Stromal cell of bone marrow (primary cell): ENCODE measurements at places on chromosomes 6 and 20.

- no peak for DNase-seq
Observed at GRCh38 chr20:35680452-35681183, 15.9 kb upstream of the CPNE1 start.

- no peak for DNase-seq
Observed at GRCh38 chr20:18637224-18637623, 49.4 kb downstream of the DTD1 start.

GRCh38 chr6:15673666-15674065 is 10.8 kb upstream of the DTNBP1 start:
- no peak for DNase-seq

DNA sequence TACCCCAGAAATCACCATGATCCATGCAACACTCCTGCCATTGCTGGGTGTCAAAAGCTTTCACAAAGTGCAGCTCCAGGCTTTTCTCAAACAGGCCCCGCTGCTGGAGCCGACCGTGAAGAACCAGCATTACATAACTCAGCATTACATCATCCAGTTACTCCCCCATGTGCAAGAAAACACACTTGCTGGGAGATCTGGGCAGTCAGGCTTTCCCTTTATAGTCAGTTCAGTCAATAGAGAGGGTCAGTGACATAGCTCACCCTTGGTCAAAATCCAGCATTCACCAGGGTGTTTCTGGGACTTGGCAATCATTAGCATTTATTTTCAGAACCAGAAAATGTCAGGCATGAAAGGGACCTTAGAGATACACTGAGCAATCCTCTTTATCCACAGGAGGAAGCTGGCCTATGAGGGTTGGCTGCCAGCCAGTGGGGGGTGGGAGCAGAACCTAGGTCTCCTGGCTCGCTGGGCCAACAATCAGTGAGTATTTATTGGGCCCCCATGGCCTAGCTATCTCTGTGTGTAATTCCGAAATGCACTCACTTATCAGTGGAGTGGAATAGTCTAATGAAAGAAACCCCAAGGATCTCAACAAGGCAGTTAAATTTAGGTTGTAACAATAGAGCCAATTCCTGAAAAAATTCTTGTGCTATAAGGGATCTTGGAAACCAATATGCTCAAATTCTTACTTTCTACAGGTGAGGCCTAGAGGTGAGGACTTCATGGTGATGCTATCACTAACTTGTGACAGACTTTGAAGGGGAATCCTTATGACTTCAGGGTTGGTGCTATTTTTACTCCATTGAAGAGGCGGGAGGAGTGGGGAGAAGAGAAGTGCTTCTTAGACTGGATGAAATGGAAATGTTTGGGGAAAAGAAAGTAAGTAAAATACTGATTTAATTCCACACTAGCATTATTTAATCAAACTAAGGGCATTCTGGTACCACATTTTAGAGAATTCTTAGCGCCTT is 54.6 kb downstream of the LYRM4 start:
- DNase-seq: peak; percentile 52

DNA sequence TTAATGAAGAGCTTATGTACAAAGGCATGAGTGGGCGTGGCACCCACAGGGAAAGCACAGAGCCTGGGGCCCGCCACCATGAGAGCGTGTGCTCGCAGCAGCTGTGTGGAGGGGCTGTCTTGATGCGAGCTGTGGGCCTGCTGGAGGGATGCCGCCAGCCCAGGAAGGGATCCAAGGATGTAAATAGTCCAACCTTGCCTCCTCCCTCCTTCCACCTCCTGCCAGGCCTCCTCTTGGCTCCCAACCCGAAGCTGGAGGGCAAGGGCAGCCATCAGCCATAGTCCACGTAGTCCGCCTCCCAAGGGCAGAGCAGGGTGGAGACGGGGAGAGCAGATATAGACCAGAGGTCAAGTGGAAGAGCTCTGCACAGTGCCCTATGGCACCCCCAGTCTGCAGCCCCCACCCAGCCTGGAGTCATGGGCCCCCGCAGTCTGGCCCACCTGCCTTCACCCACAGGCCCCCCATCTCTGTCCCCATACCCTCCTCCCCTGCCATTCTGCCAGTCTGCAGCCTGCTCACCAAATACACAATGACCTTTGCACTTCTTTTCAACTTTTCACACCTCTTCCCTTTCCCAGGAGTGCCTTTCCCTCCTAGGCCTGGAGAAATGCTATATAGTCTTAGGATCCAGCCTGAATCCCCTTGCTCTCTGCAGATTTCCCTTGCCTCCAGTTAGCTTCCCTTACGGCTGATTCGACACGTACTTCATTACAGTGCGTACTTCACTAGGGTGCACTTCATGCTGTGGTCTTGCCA is 77.1 kb downstream of the SHLD1 start:
- no peak for DNase-seq

DNA sequence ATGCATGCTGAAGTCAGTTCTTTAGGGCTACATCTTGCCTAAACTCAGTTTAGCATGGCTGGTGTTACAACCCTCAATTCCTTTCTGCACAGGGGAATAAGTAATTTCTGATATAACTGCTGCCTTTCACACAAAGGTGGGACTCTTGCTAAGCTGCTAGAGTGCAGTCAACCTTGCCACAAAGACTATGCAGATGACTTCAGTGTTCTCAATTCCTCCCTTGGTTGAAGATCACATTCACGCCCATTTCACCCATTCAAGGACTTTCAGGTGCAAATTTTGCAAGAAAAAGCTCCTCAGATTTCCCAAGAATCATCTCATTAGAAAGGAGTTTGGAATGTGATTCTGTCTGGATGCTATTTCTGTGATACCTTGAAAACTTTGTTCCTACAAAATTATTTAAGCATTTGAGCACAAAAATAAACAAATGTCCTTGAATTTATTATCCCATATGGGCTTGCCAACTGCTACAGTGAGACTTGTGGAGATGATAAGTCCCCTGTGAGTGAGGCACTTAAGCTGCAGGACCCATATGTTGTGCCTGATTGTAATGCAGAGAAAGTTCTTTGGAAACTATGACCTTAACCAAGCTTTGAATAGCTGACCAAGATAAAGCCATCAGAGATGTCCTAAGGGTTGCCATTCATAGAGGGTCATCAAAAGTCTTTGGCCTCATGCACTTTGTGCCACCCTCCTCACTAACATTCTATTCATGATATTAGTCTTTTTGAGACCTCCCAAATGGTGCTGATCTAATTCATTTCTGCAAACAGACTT is 111.8 kb downstream of the PLCB4 start:
- DNase-seq: no peak

DNA sequence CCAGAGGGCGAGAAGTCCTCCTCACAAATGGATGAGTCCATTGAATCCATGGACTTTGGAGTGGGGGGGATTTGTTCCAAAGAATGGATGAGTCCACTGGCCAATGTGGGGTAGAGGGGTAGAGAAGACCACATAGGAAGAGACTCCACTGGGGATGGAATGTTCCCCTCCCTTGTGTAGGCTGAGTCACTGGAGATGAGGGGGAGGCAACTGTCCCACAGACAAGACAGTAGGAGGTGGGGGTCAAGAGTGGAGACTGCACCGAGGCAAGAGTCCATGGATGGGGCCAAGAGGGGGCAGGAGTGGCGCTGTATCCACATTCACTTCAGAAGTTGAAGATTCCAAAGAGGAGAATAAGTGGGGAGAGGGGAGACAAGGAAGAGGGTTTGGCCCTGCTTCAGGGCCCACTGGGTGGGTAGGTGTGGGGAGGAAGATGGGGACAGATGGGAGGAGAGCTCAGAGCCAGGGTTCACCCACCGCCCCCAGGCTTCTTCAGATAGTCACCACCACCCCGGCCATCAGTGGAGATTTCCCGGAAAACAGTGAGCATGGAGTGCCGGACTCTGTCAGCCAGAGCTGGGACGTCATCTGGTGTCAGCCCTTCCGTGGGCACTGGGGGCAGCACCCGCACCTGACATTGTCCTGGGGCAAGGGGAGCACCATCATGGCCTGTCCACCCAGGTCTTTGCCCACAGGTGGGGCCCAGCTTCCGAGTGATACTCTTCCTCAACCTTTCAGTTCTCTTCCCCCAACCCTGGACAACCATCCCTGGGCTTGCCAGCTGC is 4.6 kb downstream of the EGFL8 start:
- DNase-seq: no peak

- DNase-seq: no peak
Observed at GRCh38 chr20:50819349-50819748, 24.5 kb downstream of the BCAS4 start.

- DNase-seq: no peak
Observed at GRCh38 chr20:20251317-20251716, 116.6 kb upstream of the INSM1 start.

DNA sequence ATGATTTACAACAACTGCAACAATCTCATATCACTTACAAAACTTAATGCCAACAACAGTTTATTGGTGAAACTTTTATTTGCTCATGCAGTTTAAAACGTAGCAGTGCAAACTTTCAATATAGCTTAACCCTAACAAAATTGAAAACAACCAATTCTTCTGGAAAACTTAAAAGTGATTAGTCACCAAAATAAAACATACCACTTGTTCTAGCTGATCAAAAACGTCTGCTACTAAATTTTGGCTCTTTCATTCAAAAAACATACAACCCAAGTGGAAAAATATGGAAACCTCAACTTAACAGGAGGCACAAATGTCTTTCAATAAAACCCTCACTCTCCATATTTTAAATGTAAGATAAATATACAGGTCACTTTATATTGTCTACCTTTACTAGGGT is 39.6 kb downstream of the COL12A1 start:
- no peak for DNase-seq

- peak; percentile 79 for DNase-seq
Observed at GRCh38 chr6:5132731-5133130, 47.6 kb downstream of the PPP1R3G start.

- DNase-seq: no peak
Observed at GRCh38 chr6:132133736-132134445, 182.7 kb upstream of the CCN2 start.

GRCh38 chr6:41191569-41191968 is 9.4 kb downstream of the TREML2 start:
- DNase-seq: no peak

DNA sequence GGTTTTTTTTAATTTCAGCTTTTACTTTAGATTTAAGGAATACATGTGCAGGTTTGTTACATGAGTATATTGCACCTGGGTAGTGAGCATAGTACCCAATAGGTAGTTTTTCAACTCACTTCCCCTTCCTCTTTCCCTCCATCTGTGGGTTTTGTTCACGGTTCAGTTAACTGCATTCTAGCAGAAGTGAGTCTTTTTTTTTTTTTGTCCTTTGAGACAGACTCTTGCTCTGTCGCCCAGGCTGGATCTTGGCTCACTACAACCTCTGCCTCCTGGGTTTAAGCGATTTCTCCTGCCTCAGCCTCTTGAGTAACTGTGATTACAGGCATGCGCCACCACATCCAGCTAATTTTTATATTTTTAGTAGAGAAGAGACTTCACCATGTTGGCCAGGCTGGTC is 8.7 kb downstream of the UBR2 start:
- no peak for DNase-seq

DNA sequence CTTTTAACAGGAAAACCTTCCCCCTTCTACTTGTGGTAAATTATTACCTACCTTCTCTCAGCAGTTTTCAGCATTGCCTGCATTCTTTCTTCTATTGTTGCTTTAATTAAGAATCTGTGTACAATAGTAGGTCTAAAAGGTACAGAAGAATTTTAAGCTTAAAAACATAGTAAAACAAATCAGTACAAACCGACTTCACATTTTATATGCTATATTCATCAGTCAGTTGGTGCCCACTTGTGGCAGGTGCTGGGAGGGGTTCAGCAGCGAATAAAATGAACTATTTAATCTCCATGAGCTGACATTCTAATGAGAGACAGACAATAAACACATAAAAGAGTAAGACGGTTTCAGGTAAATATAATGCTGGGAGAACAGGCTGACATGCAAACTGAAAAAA is 73.4 kb upstream of the FBXO30 start:
- no peak for DNase-seq

DNA sequence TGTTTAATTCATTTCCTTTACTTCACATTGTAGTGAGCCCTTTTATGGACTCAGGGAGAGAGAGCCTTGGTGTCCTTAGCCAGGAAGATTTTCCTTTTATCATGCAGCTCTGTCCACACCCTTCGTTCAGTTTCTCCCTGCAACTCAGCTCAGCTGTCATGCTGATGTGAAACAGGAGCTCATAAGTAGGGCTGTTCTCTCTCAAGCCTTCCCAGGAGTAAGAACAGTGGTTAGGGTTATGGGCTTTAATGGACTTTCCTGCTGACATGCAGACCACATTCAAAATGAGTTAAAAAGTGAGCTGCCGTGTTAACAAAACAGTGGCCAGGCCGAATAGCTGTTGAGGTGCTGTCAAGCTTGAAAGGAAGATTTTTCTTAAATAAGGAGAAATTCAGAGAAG is 104.1 kb downstream of the BCKDHB start:
- DNase-seq: no peak

DNA sequence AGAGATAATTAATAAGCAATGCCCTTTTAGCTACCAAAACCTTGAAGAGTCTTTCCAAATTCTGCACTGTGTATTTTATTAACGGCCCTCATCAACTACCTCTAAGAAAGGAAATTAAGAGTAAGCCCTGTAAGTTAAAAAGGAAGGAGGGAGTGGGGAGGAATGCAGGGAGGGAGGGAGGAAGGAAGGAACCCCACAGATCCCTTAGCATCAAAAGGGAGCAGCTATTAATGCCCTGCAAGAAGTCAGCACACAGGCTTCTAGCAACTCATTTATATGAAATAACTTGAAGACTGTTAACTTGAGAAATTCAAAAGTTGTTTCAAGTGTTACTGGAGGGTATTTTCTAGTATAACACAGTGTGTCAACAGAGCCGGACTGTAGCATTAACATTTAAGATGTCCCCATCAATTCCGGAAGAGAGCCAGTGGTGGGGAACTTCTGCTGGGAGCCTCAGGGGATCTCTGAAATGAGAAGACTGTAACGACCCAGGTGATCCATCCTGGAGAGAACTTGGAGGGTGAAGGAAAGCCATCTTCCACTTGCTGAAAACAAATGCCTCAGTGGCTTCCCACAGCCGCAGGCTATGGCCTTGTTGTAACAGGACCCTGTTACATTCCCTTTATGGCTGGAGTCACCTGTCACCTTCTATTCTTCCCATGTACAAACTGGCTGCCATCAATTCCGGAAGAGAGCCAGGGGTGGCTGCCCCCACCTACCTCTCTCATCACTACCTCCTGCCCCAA is 33.2 kb downstream of the SLC22A23 start:
- DNase-seq: no peak
